ENCODE measurements at places on chromosomes 3 and 15. TPM values are rescaled to one million over a fixed set of nuclear protein-coding genes. Genes with fewer than 3 reads are reported as not detected.
A peak's percentile ranks its signal among the peaks of the same experiment; 100 is the strongest.

The CPLX3 gene
- total RNA-seq, result not detected

The ZNF445 gene
- 9.5 TPM for total RNA-seq

The TM4SF18 gene
- not detected for total RNA-seq

The METTL6 gene
- total RNA-seq, result 20.3 TPM

The PIF1 gene
- 47.5 TPM for total RNA-seq

The CPN2 gene
- total RNA-seq, result not detected

The PLSCR2 gene
- not detected for total RNA-seq

The CACNA2D2 gene
- 3.0 TPM for total RNA-seq

The IL1RAP gene
- total RNA-seq, result 13.6 TPM

The SEMA6D gene
- not detected for total RNA-seq

- no peak for DNase-seq
Measured at GRCh38 chr3:21914451-21914850, 163.4 kb upstream of the ZNF385D start.

DNA sequence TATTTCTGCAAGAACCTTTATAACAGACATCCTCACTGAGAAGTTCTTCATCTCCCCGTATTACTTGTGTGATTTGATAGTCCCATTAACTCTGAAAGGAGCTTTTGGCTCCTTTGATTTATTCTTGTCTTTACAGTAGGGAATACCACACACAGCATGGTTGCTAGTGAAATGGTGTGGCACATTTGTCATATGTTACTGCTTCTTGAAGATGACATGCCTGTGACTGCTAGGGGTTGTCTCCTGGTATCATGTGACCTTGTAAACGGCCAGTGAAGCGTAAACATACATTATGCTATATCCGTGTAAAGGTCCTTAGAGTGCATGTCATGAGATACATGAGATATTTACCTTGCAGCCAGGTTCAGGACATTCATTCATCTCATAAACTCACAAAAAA, 197.9 kb downstream of the RYR3 start:
- DNase-seq, result no peak

DNA sequence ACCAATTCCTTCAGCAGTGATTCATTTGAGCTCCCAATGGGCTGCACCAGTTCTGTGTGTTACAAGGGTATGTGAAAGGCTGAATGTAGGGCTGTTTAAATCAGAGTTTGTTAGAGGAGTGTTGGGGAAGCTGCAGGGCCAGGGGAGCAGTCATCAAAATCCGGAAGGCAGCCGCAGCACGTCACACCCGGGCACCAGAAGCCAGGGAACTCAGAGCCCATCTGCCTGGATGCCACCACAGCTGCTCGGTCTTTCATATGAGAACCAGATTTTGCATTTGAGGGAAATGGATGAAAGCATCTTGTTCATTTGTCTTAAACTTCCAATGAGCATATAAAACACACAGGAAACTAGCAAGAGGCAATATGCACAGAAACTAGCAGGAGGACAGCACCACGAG, 24.2 kb upstream of the NEO1 start:
- no peak for DNase-seq

DNA sequence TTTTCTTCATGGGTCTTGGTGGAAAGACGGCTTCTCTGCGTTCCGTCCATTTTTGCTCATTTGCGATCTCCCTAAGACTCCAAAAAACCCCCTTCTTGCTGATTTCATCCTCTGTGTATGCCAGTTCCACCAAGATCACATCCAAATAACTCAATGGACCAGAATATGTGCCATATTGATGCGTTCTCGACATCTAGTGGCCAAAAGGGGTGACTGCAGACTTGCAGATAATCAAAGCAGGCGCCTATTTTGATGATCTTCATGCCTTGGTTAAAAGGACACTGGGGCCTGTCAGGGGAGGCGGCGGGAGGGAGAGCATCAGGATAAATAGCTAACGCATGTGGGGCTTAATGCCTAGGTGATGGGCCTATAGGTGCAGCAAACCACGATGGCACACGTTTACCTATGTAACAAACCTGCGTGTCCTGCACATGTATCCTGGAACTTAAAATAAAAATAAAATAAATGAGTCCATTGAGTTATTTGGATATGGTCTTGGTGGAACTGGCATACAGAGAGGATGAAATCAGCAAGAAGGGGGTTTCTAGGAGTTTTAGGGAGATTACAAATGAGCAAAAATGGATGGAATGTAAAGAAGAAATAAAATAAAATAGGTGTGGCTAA, 104.2 kb upstream of the RAD18 start:
- DNase-seq, result no peak

DNA sequence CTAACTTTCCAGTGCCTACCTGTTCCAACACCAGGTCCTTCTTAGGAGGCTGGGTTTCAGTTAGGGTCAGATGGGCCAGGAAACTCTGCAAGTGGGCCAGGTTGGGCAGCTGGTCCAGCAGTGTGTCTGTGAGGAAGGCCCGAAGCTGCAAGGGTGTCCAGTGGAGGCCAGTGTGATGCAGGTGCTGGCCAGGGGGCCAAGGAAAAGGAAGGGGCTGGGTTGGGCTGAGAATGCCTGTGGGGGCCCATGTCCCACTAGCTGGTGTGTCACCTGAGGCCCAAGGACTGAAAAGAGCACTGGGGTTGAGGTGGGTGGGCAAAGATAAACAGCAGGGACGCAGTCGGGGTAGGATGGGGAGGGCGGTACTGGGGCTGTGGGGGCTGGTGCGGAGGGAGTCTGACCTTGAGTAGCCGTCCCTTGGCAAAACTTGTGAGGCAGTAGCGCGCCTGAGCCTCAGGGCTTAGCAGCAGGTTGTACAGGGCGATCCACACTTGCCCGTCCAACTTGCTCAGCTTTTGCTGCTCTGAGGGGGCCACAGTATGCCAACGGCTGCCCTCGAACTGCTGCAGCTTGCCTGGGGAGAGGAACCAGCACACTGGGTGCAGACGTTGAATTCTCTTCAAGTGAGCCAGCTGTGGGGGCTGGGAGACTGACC, 1.5 kb upstream of the RASSF1 start:
- no peak for DNase-seq

GRCh38 chr15:42273900-42274701, 868 bp upstream of the TMEM87A start:
- DNase-seq, result peak; percentile 56

DNA sequence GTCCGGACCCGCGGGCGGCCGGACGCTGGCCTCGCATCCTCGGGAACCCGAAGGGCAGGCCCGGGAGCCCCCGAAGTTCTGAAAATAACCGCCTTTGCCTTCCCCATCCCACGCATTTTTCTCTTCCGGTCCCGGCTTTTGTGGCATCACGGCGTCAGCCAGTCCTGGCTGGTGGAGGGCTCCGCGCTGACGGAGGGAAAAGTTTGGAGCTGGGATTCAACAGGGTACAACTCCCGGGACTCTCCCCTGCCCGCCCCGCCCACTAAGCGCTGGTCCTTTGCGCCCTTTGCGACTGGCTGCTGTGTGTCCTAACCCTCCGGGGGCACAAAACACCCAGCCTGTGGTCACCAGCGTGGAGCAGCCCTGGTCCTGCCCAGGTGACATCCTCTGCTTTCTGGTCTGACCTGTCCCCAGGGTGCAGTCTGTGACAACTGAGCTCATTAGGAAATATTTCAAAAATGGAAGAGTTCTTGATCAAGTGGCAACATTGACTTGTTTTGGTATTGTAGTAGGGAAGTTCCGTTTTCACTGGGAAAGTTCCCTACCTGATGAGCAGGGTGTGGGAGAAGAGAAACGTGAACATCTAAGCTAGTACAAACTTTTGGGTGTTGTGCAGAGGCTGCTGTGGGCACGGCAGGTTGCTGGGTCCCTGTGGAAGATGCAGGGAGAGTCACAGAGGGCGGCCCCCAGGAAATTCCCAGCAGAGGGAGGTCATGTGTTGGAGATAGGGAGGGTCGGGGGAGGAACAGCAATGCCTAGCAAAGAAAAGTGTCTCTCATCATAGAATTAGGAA, 775 bp downstream of the ARNT2 start:
- no peak for DNase-seq

DNA sequence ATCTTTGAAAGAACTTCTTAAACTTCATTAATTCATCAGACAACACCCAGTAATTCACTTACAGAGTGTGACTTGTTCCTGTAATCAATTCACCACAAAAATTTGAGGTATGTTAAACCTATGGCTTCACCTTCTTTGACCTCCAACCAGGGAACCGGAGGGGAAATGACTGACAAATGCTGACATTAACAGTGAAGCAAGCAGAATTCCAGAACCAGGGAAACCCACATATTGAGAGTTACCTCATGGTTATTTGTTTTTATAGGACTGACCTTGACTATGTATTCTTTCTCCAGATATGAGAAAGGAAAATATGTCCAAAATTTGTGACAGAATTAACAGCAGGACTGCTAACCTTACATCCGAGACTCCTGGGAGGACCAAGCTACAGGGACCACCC, 2.7 kb downstream of the P3H2 start:
- DNase-seq, result no peak

- no peak for DNase-seq
Measured at GRCh38 chr3:38011111-38011510, 18.3 kb downstream of the PLCD1 start.

GRCh38 chr3:4848176-4848825, 130.9 kb upstream of the BHLHE40 start:
- no peak for DNase-seq

DNA sequence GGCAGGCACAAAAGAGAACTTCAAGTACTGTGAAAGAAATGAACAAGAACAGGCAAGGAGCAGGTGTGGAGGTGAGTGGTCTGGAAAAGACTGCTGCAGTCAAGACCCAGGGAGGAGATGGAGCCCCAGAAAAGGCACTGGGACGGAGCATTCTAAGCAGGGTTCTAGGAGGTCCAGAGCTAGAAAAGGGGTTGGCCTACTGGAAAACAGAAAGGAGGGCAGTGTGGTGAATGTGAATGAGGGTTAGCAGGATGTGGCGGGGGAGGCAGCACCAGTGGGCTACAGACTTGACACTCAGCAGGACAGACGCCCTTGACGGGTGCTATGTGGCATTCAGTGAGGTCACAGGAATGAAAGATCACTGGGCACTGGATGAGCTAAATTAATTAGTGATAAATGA, 75.7 kb downstream of the SENP2 start:
- no peak for DNase-seq

DNA sequence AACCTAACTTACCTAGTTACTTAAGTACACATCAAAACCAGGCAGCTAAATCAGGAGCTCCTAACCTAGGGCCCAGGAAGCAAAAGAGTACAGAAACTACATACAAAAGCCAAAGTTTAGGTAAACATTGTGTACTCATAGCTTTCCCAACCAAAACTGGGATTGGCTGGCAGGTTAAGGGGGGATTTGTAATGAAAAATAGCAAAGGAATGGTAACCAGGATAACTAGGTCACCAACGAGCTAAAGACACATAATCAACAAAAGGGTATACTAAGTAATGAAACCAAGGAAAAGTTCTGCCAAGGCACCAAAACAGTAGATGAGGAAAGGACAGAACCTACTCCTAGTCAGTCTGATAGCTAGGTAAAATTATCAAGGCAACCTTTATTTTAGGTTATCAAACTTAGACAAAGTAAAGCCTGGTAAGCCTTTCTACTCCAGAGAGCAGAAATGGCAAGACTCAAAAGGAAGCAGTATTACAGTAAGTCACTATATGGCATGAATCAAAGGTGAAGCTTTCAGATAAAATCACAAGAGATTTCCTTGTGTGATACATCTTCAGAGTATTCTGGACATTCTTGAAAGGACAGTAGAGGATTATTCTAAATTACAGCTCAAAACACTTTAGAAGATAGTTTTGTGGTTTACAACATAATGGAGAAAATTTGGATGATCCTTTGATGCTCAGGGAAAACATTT, 10.2 kb downstream of the TRA2B start:
- no peak for DNase-seq

- DNase-seq, result no peak
Measured at GRCh38 chr3:64464955-64465354, 222.8 kb downstream of the ADAMTS9 start.

DNA sequence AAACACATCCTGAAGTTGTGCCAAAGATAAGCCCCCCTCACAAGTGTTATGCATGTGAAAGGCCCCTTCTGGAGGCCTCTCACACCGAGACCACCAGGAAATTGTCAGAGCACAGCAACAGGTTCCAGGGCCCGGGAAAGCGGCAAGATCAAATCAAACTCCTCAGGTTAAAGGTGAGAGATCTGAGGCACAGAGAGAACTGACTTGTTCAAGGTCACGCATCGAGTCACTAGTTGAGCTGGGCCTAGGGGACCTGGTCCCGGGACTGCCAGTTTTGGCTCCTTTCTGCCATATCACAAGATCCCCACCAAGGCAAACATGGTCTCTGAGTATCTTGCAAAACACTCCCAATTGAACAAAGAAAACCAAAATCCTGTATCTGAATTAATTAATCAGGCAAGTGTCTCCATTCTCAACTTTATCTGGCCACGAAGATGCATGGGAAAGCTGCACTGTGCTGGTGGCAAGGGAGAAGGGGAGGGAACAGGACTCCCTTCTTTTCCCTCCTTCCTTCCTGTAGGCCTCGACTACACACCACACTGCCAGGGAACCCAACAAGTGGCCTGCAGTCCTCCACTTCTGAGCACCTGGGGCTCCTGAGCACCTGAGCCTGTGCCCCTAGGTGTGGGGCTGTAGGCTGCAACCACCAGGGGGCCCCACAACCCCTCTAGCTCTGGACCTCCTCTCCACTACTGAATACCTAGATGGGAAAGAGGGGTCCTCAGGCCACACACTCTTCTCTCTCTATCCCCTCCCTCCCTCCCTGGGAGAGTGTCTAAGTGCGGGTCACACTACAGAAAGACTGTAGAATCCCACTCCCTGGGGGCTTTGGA, 37.3 kb downstream of the ANP32A start:
- DNase-seq, result no peak

DNA sequence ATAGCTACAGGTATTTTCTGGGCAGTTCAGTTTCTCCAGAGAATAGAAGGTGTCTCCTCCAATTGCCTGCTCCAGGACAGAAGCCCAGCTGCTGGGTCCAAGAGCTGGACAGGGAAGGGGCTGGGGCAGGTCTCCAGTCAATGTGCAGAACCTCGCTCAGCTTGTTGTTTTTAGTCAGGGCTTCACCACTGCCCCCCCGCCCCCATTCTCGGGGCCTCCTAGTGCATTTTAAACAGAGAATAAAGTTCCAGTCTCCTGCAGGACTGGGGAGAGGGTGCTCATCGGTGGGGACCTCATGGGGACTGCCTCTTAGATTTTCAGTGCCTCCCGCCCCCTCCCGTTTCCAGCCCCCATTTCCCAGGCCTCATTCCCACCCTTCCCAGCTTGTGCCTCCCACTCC, 216.6 kb downstream of the XXYLT1 start:
- no peak for DNase-seq

- DNase-seq, result no peak
Measured at GRCh38 chr3:20516311-20516710, 330.3 kb upstream of the SGO1 start.

DNA sequence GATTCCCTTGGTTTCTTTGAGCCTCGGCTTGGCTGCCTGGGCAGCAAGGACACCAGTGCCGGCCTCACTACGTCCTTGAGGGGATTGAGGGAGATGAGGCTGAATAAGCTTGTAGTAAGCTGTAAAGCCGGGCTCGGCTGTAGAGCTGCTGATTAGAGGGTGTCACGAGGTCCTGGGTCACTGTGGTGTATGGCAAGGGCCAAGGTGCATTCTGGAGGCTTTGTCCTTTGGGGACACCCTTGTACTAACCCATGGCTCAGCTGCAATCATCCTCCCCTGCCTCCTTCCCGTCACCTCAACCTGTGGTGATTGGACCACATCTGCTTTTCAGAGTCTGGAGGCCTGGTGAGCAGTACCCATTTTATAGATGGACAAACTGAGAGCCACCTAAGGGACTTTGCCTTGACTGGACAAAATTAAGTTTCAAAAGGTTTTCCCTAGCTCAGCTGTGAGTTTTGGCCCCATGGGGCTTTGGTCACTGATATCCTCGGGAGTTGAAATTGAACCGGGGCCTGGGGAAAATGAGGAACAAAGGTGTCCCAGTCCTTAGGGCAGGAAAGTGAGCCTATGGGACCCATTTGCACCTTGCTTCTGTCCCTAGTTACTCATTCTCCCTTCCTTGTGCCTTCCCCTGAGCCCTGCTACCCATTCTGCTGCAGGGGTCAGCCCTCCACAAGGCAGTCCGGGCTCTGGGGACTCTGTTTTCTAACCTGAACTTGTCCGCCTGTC, 2.4 kb downstream of the SLC6A6 start:
- no peak for DNase-seq
